Foreskin fibroblast (primary cell): ENCODE measurements at places on chromosomes 7 and 10.

GRCh38 chr7:141573511-141573910 lies 22.3 kb downstream of the AGK start:
- no peak for DNase-seq

DNA sequence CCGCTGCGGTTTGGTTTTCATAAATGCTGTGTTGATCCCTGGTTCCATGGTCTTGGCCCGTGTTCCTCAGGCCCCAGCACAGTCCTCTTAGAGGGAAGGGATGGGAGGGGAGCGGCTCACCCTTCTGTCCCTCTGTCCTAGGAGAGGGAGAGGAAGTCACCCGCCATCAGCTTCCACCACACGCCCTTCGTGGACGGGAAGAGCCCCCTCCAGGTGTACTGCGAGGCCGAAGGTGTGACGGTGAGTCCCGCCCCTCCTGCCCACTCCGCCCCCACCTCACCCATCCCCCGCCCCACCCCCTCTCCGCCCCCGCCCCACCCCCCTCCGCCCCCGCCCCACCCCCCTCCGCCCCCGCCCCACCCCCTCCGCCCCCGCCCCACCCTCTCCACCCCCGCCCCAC lies 37.5 kb upstream of the DPYSL4 start:
- DNase-seq: no peak

DNA sequence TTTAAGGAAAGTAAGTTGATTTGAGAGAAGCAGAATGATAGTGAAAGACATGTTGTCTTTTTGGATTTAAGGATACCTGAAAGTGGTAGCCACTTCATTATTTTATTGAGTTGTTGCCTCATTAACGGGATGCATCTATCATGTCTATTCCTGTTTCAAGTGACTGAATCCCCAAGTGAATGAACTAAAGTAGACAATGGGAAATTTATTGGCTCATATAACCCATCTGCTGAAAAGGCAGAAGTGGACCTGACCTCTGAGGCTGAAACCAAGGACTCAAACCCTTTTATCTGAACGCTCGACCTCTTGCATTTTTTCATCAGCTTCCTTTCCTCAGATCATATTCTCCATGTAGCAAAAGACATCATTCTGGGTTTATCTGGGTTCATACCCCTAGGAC lies 465.6 kb upstream of the LRRN3 start:
- no peak for DNase-seq

- DNase-seq: peak; percentile 86
Observed at GRCh38 chr10:62244785-62245467, 23.7 kb downstream of the RTKN2 start.

- DNase-seq: no peak
Observed at GRCh38 chr7:157480371-157481050, 143.7 kb downstream of the DNAJB6 start.

- DNase-seq: no peak
Observed at GRCh38 chr7:127256041-127256725, 3.4 kb upstream of the GRM8 start.

DNA sequence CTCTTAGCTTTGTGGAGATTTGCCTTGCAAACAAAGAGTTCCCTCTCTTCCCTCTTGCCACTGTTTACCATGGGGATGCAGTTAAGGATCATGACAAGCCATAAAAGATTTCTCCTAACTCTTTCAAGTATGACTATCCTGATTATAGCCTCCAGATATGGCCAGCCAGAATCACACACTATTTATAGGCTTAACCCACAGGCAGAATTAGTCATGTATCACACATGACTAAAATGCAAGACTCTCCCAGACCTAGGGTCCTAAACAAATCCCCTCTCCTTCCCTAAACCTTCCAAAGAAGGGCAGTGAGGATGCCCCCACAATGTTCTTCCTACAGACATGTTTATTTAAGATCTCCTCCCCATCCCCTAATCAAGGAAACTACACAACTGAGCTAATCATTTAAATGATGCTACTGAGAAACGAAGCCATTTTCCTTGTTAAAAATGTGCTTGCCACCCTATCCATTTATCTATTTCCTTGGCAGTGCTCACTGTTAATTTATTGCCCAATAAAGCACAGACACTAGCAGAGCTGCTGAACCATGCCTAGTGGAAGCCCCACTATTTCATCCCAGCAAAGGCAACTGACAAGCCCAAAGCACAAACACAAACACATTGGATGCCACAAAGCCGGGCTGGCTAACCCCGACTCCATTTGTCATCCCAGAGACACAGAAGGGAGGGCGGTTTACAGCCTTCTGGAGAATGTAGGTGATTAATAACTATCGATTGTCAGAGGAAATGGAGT lies 363.4 kb downstream of the KCNMA1 start:
- DNase-seq: peak; percentile 79

GRCh38 chr7:132959891-132960290 lies 122.0 kb downstream of the CHCHD3 start:
- no peak for DNase-seq

DNA sequence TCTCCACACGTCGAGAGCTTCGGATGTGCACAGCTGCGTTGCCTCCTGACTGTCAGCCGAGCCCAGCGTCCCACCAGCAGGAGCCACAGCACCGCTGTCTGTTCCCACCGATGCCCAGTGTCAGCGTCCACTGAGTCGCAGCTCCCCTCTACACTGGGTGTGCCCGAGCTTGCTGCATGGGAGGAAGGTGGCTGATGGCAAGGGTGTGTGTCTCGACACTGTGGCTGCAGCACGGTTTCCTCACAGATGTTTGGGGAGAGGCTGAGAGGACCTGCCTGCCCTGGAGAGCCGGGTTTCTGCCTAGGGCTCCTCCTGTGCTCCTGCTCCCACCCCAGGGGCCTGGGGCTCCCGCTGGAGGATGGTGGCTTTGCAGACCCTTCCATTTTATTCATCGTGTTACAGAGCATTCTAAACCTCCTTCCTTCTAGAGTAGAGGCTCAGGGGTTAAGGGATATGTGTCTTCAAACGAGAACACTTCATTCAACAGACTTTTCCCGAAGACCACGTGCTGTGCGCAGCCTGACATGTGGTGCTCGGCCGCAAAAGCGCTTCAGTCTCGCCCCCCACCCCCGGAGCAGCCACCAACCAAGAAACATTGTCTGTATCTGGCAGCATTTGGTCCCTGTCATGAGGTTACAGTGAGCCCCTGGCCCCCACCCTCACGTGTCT lies 384.8 kb downstream of the DNAJB6 start:
- no peak for DNase-seq

DNA sequence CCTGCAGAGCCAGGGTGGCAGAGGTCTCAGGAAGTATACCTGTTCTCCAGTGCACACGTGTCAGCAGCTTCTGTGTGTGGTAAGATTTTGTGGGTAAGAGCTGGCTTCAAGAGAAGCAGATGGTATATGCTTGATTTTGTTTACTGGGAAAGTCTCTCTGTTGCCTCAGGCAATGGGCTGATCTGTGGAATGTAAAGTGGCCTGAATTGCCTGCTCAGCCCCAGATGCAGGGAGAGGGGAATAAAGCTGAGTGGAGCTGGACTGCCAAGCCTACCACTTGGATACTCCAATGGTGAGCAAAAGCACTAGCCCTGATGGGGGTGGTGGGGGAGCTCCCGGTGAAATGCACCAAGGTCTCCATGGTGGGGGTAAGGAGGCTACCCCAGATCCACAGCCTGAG lies 156.1 kb downstream of the WDR11 start:
- no peak for DNase-seq

DNA sequence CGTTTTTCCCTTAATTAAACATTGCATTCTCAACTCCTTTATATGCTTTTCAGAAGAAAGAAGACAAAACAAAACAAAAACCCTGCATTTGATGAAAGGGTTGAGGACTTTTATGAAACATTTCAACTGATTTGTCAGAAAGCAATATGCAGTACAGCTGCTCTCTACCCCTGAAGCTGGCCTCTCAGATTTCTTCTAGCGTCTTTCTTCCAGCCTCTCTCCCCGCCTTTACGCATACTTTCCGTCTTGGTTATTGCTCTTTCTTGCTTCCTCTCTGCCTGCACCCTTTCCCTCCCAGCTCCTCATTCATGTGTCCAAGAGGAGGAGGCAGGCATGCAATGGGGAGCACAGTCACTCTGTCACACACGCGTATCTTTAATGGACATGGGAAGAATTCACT lies 91.0 kb upstream of the COL1A2 start:
- DNase-seq: peak; percentile 80

DNA sequence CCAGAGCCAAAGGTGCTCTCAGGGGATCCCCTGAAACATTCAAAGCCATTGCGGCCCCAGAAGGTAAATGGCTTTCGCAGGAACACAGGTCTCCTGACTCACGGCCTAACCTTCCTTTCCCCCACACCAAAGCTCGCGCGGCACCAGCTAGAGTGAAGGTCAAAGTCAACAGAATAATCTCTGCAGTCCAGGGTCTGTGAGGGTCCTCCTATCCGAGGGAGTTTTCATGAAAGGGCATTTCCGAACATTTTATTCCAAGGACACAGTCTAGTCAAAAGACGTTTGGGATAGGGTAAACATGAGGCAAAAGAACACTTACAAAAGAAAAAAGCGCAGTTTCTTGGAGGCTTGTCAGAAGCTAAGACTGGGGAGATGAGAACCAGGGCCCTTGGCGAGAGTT lies 559 bp upstream of the STEAP2 start:
- no peak for DNase-seq

DNA sequence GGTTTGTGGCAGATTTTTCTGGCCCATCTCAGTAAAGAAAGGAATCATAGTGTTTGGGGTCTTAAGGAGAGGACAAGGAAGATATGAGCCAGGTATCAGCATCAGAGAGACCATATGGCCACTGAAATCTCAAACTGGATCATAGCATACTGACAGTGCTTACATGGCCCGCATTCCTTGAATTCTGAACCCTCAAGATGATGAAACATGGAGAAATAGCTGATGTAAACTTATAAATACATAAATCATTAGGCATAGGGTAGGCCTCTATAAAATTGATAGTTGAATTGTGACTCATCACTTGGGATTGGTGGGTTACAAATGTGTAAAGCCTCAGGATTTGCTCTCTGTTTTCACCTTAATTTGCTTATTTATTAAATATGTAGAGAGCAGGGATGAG lies 688.5 kb downstream of the CNTNAP2 start:
- DNase-seq: no peak

- no peak for DNase-seq
Observed at GRCh38 chr10:76695069-76695468, 942.5 kb downstream of the KCNMA1 start.

DNA sequence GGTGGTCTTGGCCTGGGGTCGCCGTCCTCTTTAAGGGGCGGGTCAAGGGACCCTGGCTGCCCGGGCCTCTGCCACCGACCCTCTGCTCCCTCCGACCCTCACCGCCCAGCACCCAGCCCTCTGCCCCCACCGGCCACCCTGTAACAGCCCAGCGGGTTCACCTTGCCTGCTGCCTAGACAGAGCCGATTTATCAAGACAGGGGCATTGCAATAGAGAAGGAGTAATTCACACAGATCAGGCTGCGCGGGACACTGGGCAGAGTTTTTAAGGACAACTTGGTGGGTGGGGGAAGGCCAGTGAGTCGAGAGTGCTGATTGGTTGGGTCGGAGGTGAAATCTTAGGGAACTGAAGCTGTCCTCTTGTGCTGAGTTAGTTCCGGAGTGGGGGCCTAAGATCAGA lies 779 bp upstream of the ADCK2 start:
- no peak for DNase-seq

DNA sequence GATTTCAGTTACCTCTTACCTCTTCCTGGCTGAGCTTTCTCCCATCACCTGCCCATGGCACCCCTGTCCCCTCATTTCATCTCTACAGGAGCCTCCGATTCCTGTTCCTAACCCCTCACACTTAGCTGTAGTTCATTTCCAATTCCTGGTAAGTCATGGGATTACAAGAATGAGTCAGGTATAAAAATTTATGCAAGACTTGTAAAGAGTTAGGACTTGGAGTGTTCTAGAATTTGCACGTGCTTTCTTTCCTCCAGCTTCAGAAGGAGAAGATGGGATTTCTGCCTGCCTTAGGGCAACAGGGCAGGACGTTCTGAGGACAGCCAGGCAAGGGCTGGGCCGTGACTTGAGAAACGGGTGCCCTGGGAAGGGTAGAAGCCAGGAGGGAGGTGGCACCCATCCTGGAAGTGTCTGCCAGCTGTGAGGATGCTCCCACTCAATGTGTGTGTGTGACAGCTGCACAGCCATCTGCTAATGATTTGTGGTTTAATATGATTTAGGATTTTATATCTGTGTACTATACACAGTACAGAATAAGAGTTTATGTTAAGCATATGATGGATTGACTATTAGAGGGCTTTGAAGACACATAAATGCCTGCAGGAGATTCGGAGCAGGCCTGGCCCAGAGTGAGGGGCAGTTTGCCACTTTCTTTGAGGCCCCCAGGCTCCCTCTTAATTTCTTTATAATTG lies 81.5 kb upstream of the VIPR2 start:
- no peak for DNase-seq

DNA sequence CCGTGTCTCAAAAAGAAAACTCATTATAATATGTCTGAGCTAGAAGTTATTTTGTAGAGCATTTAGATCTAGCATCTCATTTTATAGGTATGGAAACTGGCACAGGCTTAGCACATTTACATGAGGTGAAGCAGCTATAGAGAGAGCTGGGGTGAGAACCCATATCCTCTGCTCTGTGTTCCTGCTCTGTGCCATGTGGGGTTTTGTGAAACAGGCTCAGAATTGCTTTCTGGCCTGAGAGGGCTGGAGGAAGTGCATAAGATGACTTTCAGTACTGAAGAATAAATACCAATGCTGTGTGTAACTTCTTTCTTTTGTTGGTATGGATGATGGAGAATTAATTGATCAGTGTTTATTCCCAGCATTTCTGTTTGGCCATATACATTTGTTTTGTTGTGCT lies 159.1 kb downstream of the LRRC4 start:
- no peak for DNase-seq

- DNase-seq: no peak
Observed at GRCh38 chr10:73931767-73932619, 21.1 kb downstream of the PLAU start.
